Osteoblast (primary cell): ENCODE measurements at places on chromosomes 3 and 15. TPM values are rescaled to one million over a fixed set of nuclear protein-coding genes. Genes with fewer than 3 reads are reported as not detected.

ATP13A4 gene
- 0.29 TPM in 1 of 2 replicates, not detected in the other for total RNA-seq

FYTTD1 gene
- 41.3 and 42.0 TPM in 2 replicates for total RNA-seq

- no peak for DNase-seq
Measured at GRCh38 chr15:75646944-75647364, 758 bp upstream of the SNX33 start.

DNA sequence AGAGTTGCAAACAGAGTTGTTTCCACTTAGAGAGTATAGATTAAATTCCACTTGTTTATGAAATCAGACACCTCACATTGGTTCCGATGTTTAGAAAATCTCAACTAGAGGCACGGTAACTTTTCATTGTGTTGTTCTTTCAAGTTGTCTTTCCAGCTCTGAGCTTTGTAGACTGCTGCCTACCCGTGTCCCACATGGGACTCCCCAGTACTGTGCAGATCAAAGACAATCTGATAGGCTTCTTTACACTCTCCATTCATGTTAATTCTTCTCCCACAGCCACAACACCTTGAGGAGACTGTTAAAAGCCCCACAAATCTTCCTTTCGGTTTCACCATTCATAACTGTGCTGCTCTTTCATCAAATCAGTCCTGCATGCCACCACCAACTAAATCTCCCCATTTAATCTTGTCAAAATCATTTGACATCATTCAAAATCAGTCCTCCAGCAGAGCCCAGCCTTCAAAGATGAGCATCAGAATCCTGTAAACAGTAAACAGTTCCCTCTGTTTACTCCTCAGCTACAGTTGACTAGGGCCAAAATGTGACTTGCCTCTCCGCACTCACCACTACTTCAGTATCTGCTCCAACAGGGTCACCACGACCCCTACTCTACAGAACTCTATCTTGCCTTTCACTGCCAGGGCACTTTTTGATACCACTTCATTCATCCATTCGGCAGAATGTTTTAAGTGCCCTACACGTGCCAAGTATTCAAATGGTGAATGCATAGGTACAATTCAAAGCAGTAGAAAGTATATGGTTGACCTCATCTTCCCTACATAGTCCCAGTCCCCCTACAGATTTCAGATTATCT is 8.3 kb downstream of the ANXA2 start:
- no peak for DNase-seq

DNA sequence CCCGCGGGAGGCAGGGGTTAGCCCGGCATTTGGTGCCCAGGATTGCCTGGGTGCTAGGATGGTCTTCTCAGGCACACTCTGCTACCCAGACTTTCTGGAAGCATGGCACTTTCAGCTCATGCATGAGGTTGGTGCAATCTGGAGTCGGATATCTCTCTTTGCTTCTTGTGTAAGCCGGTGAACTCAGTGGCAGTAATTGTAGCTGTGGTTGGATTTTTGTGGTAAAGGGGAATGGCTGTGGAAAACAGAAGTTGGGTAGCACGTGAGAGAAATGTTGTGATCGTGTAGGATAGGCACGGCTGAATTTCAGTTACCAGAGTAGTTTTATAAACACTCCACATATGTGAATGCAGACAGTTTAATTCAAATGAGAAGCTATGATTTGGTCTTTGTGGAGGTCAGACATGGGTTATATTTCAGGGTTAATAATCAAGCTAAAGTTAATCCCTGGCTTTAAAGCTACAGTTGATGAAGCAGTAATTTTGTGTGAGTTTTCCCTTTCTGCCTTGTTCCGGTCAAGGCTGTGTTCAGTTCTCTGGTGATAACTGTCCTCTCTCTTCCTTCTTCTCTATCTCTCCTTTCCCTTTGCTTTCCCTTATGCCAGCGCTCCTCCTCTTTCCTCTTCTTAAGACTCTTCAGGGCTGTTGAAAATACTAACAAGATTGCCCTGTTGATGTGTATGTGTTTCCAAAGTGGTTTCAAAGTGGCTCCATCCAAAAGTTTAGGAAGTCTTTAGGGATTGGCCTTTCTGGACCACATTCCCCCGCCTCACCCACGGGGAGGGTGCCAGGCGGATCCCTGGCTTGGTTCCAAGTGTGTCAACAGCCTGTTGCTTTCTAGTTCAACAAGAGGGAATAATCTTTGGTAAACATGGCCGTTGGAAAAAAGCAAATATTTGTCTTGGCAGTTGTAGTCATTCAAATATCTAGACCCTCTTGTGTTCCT is 404.6 kb upstream of the C2CD4B start:
- DNase-seq, result peak; percentile 90

RGMA gene
- total RNA-seq, result 2.5 and 3.2 TPM in 2 replicates

GRCh38 chr15:37984368-37984767 is 49.9 kb downstream of the TMCO5A start:
- no peak for DNase-seq
